Right ventricle myocardium inferior (tissue), 1 donor: ENCODE measurements at places on chromosomes 3 and 15. TPM values are rescaled to one million over a fixed set of nuclear protein-coding genes. Genes with fewer than 3 reads are reported as not detected.

OR5K2 gene
- not detected for total RNA-seq

UBL7 gene
- total RNA-seq = 47.7 TPM

B3GNT5 gene
- total RNA-seq = 2.0 TPM

FANCD2OS gene
- not detected for total RNA-seq

GPR62 gene
- total RNA-seq = 0.22 TPM

LRRC58 gene
- total RNA-seq = 8.7 TPM

DNA sequence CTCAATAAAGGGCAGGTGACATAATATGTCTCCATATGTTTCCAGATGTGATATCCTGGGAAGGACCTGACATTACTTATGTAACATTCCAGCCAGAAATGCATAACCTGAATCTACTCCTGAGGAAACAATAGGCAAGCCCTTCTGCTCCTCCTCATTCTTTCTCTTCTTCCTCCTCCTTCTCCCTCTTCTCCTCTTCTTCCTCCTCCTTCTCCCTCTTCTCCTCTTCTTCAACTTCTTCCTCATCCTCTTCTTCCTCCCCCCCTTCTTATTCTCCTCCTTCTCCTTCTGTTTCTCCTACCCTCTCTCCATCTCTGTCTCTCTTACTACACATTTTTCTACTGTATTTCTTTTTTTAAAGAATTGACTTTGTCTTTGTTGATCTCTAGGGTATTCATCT lies 43.5 kb upstream of the ITGA11 start:
- no peak for DNase-seq

DNA sequence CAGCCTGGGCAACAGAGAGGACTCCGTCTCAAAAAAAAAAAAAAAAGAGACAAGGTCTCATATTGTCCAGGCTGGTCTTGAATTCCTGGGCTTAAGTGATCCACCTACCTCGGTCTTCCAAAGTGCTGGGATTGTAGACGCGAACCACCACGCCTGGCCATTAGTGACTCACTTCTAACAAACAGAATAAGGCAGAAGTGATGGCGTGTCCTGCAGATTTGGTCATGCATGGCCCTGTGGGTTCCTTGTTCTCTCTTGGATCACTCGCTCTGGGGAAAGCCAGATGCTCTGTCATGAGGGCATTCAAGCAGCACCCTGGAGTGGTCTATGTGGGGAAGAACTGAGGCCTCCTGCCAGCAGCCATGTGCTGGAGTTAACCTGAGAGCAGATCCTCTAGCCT lies 27.4 kb upstream of the TJP1 start:
- no peak for DNase-seq

- no peak for DNase-seq
Observed at GRCh38 chr3:55701997-55702396, 214.9 kb upstream of the WNT5A start.

DNA sequence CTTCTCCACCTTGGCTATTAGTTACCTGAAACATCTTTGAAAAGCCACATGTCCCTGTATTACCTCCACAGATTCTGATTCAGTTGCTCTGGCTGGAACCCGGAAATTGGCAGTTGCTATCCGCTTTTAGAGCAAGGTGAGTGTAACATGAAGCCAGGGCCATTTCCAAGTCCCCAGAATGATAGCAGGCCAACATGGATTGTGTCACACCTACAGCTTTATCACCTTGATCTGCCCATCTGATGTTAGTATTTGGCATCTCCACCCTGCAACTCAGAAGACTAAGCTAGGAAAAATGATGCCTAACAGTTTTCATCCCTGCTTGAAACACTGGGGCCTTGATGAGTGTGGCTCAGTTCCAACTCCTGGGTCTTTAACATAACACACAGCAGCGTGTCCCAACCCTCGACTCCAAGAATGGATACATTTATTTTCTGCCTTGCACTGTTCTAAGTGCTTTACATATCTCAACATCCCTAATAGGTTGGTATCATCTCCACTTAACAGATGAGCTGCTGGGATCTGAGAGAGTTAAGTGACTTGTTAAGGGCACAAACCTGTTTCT lies 21.3 kb upstream of the NUDT16 start:
- no peak for DNase-seq

DNA sequence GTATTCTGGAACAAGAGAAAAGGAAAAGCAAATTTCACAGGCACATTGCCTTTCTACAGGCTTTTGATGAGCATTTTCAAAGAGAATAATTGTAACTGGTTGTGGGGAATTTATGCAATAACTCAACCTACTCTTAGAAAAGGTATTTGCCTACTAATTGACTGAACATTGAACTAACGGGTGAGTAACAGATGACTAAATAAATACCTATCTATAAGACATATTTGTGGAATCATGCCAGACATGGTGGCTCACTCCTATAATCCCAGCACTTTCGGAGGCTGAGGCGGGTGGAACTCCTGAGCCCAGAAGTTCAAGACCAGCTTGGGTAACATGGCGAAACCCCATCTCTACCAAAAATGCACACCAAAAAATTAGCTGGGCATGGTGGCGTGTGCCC lies 367.7 kb downstream of the CGGBP1 start:
- DNase-seq = no peak

- no peak for DNase-seq
Observed at GRCh38 chr15:27448986-27449385, 478.0 kb downstream of the GABRG3 start.

- peak; percentile 43 for DNase-seq
Observed at GRCh38 chr3:64444490-64445108, 219.3 kb upstream of the PRICKLE2 start.

DNA sequence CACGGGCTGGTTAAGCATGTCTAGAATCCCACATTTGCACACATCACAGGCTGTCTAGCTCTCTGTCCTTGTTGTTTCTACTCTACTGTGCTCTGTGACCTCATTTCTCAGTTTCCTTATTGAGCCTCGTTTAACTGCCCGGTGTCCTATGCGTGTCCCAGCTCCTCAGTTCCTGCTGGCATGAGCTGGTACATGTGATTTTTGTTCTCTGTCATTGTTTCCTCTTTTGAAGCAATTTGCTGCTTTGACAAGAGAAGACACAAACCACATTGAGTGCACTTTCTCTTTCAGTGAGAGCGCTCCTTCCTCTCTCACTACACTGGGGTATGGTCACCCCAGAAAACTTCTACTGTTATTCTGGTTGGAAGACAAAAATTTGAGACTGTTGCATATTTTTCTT lies 563.5 kb downstream of the PDCD6IP start:
- DNase-seq = no peak

DNA sequence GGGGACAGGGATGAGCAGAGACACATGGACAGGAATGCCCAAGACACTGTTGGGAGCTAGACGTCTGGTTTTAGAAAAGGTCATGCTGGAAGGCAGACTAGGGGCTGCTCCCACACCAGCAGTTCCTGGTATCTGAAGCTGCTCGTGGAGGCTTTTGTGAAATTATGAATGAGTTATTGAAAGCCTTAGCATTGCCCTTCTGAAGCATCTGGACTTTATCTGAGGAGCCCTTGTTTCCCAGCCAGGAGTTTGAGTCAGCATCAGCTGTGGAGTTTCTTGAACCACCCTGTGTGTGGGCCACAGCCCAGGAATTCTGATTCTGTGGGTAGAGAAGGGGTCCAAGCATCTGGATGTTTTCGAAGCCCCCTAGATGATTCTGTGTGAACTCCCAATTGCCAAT lies 258.7 kb downstream of the SLCO3A1 start:
- DNase-seq = no peak

GRCh38 chr3:12990306-12990705 lies 82.9 kb downstream of the IQSEC1 start:
- no peak for DNase-seq

- DNase-seq = no peak
Observed at GRCh38 chr3:164533275-164533674, 545.0 kb downstream of the SI start.

- no peak for DNase-seq
Observed at GRCh38 chr3:11655196-11655928, 11.6 kb upstream of the VGLL4 start.

DNA sequence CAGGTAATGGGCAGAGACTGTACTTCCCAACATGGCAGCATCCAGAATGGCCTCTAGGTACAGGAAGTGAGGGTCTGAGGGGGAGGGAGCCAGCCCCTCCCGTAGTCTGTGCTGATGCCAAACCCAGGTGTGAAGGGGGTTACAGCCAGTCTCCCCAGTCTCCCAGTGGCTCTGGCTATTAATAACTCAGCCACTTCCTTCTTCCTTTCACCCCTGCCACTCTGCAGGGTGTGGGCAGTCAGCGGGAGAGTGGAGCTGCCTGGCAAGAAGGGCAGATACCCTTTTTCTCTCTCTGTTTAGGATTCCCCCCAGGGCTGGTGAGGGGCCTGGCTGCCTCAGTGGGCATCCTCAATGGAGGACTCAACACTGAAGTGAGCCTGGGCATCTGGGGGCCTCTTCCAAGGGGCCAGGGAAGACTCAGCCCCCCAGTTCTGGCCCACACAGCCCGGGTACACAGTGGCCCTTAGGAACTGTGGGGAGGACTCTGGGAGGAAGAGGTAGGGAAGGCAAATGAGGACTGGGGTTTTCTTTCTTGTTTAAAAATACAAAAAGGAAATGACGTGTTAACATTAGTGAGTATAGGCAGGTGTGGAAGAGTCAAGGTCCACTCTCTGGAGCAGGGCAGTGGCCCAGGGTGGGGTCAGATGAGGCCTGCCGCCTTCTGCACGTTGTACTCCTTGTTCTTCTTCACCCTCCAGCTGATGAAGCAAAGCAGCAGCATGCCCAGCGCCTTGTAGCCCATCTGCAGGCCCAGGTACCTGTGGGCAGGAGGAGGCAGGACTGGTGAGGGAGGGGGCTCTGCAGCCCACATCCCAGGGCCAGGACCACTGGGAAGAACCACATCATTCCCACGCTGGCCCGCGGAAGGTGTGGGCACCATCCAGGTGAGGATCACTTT lies 38.6 kb upstream of the RAB6B start:
- no peak for DNase-seq

GRCh38 chr15:78906316-78906620 lies 33.6 kb downstream of the MORF4L1 start:
- no peak for DNase-seq
